ENCODE measurements at places on chromosomes 3 and 15.
A peak's percentile ranks its signal among the peaks of the same experiment; 100 is the strongest.

DNA sequence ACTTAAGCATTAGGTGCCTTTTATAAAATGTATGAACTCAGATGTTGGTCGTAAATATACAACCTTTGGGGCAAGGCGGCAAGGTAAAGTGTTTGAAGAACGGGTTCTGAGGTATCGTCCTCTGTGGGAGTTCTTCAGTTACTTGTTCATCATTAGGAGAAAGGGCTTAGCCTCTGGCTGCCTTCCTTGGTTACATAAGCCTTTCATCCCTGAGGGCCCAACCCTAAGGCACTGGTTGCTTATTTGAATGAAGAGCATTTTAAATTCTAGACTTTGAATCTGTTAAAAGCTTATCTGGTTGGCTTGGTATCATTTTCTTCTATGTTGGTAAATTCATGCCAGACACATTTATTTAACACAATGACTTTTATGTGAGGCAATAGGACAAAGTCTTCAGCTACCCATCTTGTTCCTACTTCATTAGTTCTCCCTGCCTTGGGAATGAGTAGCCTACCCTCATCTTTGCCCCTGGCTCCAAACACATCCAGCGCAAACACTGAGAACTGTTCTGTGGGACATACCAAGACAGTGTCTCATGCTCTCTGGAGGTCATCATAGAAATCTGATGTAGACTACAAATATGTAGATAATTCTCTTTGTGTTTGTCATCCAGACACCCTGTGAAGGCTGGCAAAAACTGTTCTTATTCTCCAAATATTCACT is 12.4 kb upstream of the CCDC80 start:
- no peak for DNase-seq

DNA sequence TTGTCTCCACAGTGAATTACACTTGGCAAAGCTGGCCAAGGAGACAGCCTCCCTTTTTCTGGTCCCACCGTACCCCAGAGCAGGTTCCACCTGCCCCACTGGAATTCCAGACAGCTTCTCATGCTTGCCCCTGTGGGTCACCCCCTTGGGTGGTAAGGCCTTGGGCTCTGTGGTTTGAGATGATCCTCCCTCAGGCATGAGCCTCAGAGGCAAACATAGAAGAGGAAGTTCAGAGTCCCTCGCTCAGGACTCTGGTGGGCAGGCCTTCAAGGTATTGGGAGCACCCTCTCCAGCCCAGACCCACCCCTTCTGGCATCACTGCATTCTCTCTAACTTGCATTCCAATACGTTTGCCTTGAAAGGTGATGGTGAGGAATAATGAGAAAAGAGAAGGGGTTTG is 17.6 kb upstream of the UBA7 start:
- DNase-seq = no peak

DNA sequence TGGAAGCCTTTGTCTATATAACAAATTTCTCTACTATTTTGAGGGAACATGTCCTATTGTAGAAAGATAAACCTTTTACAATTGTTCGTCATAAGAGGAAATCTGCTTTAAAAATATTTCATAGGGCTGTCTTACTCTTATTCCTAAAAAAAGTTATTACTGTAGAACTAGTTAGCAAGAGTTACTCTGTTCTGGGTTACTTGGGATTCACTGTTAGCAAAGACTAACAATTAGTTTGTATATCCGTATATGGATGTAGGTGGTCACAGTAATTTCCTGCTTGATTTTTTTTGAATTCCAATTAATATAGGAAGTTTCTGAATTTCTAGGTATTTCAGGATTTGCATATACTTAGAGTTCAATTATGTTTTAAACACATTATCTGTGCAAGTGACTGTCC is 413.5 kb downstream of the RBMS3 start:
- DNase-seq = no peak

GRCh38 chr3:51637144-51637940 is 33.7 kb upstream of the TEX264 start:
- no peak for DNase-seq

DNA sequence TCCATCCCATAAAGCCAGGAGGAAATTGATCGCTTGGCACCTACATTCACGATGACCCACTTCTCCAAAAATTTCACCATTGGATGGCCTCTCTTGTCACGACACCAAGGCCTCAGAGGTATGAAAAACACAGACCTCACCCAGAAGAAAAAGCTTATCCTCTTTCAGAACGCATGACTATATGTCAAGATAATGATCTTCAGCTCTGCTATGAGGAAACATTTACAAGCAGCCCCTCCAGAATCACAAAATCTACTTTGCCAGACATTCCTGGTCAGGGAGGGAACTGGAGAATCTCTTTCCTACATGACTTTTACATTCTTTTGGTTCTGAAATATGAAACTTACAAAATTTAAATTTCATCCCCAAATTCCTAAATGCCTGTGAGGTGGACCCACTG is 122.7 kb downstream of the WNT5A start:
- no peak for DNase-seq

- DNase-seq = no peak
These were observed 300.3 kb downstream of the FEZF2 start for GRCh38 chr3:62073038-62073437.

DNA sequence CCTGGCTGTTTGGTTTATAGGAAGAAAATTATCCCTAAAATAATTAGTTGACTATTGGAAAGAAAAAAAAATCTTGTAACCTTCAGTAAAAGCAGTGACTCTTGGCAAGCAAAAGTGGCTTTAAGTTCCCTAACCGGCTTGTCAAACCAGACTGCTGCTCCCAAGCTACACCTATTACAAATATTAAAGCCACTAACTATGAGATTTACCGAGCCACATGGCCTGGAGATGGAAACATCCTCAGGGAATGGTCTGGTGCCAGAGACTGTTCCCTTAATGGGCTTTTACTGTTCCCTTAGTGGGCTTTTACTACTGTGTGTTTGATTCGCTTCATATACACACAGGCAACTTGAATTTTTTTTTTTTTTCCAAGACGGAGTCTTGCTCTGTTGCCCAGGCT is 35.9 kb upstream of the ZNF774 start:
- no peak for DNase-seq

GRCh38 chr15:88987934-88988671 is 74.9 kb upstream of the MFGE8 start:
- no peak for DNase-seq

GRCh38 chr3:31041161-31041978 is 146.9 kb upstream of the GADL1 start:
- DNase-seq = no peak

GRCh38 chr3:39990532-39990931 is 181.1 kb downstream of the MYRIP start:
- DNase-seq = peak; percentile 31

- no peak for DNase-seq
These were observed 7.3 kb downstream of the NTRK3 start for GRCh38 chr15:88249220-88249619.

DNA sequence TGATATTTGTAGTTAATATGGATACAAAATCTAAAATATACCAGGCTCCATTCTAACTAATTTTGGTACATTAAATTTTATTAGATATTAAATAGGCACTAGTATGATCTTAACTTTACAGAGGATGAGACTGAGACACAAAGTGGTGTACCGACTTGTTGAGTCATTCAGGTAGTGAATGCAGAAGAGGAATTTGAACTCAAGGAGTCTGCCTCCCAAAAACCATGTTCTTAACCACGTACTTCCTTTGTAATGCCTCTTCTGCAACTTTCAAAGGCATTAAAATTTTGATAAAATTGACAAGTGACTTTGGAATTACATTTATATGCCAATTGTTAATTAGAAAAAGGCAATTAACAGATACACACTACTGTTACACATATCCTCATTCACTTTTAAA is 61.8 kb downstream of the ZBBX start:
- no peak for DNase-seq

DNA sequence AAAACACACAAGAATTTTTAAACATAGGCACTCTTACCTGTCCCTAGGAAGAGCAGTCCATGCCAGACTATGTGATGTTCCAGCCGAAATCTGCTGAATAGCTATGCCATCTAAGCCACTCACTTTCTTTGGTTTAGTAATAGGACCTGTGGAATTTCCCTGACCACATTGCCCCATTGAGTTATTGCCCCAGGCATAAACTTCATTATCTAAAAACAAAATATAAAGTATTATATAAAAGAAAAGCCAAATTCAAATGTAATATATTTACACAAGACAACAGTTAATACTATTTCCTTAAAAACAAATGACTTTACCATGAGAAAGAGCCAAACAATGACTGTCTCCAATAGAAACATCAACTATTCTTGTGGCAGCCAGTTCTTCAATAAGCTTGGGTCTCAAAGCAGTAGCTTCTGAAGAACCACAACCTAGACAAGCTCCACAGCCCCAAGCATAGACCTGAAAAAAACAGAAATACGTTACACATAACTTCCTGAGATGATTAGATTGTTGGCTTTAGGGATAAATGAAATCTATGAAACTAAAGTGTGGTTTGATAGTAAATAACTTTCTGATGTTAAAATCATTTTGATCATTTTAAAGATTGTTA is 84.3 kb downstream of the HERC1 start:
- DNase-seq = no peak

- no peak for DNase-seq
These were observed 35.8 kb upstream of the THSD4 start for GRCh38 chr15:71079208-71080044.

DNA sequence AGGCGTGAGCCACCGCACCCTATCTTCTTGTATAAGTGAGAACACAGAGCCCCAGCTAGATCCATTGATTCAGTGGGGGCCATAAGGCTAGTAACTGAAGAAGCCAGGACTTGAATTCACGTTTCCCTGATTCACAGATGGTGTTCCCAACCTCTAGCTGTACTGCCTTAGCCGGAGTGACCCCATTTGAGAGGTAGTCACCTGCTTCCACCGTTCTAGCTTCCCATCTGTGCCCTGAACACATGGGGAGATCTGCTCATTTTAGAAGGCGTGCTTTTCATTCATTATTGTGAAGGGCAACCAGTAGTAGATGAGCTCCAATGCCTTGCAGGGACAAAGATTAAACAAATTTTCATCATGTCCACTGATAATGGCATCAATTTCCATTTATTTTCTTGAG is 365.7 kb upstream of the TPM1 start:
- DNase-seq = no peak
